ENCODE measurements at places on chromosomes 2 and 18.
A peak's percentile ranks its signal among the peaks of the same experiment; 100 is the strongest.

- DNase-seq = no peak
These were observed 30.0 kb downstream of the TBC1D8 start for GRCh38 chr2:101121174-101121573.

DNA sequence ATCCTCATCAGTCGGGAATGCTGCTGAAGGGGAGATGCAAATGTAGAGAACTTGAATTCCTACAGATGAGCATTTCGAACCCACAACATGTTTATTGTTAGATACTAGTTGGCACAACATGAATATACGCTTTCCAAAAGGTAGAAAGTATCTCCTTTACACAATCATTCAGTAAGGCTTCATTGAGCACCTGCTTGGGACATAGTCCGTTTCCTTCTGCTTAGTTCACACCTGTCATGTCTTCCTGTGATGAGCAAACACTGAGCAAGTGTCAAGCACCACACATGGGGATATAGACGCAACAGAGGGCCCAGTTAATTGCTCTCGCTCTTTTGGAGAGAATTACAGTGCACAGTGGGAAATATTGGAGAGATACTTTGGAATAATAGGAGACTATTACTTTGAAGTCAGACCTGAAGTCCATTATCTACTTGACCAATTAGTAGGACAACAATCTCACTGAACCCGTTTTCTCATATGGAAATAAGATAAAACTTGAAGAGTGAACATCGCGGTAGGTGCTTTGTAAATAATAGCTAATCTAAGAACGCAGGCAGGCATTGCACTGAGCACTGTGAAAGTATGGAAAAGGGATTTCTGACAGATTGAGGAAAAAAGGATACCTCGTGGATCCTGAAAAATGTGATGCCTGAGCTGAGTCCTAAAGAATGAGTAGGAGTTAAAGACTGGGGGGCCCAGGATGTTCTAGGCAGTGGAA, 1.2 kb downstream of the CPSF3 start:
- no peak for DNase-seq

GRCh38 chr2:60350791-60351190, 202.7 kb downstream of the BCL11A start:
- DNase-seq = no peak

- DNase-seq = peak; percentile 40
These were observed at the start of gene MAPRE3 for GRCh38 chr2:26970244-26970927. Gene MAPRE3, plus strand, starts transcription at chr2:26970637. Its CDS starts 51,582 bp downstream, at chr2:27022219.

DNA sequence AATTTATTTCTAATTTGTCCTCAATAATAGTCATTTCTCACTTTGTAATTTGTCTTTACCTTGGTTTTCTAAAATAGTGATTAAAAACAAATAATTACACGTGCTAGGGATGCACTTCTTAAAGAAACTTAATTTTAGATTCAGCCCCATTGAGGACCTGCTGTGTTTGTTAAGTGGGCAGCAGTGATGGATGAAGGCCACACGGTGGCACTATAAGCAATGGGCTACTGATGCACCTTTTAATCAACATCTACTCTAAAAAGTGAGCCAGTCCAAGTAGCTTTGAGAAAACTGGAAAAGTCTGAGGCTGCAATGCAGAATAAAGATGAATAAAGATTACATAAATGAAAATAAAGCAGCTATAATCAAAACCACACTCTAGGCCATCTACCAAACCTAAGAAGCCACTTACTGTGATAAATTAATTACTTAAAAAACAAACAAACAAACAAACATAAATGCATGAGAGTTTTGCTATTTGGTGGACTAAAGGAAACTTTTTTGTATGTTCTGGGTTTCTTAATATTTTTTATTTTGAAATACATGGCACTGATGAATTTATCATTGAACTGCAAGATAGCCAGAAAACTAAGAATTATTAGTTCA, 89.3 kb downstream of the PDE11A start:
- no peak for DNase-seq

DNA sequence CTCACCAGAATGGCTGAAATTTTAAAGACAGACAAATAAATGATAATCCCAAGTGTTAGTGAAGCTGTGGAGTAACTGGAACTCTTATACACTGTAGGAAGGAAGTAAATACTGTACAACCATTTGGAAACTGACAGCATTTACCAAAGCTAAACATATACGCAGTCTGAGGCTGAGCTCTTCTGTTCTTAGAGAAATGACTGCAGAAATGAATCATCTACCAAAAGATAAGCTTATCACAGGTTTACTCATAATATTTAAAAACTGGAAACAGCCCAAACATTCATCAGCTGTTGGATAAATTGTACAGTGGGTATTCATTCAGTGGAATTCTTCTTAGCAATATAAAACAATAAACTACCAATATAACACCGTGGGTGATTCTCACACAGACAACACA, 218.2 kb upstream of the RAB12 start:
- DNase-seq = no peak

- DNase-seq = no peak
These were observed 430.5 kb downstream of the SLC4A3 start for GRCh38 chr2:220057916-220058315.

DNA sequence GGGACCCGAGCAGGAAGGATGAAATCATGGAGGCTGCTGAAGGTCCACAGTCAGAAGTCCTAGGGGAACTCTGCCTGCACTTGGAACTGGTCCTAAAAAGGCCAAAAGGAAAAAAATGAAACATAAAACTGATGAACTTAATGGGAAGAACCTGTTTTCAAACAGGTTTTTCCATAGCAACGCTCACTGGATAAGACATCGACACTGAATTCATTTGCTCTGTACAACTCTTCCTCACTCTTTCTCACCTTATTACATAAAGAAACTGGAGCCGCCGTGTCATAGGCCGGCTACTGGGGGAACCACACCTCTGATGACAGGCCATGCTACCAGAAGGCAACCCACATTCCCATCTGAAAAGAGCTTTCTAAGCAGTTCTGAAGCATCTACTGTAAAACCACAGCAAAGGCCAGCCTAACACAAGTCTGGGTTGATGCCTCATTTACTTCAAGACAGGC, 83.6 kb downstream of the FARSB start:
- no peak for DNase-seq

DNA sequence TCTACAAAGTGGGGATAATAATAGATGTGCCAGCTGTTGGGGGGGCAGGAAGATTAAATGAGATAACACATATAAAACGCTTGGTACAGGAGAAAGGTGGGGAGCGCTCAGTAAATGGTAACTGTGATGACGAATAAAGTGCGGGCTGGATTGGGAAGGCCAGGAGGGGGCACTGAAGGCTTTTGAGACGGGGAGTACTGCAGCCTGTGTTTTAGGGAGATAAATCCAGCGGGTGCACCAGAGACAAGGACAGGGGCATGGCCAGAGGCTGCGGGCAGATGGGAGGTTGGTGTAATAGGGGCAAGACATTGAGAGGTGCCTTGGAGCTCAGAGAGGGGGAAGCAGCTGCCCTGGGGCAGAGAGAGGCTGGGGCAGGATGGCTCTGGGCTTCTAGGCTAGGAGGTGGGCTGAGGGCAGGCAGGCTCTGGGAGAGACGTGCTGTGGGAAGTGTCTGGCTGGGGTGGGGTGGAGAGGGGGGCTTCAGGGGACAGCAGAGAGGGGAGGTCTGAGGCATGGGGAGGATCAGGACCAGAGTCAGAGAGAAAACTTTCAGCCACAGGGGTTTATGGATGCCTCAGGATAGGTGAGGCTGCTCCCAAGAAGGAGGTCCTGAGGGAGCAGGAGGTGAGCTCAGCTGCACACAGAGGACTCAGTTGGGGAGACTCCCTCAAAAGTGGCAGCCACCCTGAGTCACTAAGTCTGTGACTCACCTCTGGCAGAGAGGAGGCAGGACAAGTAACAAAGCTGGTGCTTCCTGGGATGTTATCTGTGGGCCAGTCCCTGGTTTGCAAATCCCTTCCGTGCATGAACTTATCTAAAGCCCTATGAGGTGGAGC, 18.8 kb downstream of the TEX44 start:
- DNase-seq = peak; percentile 44

- no peak for DNase-seq
These were observed 14.6 kb downstream of the NBAS start for GRCh38 chr2:15546297-15547098.

DNA sequence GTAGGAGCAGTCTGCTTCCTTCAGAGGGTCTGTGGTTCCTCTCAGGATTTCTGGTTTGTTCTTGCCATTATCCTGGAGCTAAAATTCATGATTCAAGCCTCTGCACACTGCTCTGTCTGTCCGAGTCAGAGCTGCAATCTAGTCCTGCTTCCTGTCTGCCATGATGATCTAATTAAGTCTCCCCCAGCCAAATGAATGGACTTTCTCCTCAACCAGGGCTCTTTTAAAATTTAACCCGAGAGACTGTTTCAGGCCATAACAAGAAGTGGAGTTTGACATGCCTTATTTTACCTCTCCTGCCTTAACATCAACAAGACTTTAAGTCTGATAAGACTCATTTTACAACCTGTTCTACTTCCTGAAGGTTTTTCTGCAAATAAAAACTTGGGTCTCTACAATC, 1009.6 kb upstream of the DDX18 start:
- no peak for DNase-seq

- no peak for DNase-seq
These were observed 164.6 kb downstream of the GULP1 start for GRCh38 chr2:188456114-188456909.

DNA sequence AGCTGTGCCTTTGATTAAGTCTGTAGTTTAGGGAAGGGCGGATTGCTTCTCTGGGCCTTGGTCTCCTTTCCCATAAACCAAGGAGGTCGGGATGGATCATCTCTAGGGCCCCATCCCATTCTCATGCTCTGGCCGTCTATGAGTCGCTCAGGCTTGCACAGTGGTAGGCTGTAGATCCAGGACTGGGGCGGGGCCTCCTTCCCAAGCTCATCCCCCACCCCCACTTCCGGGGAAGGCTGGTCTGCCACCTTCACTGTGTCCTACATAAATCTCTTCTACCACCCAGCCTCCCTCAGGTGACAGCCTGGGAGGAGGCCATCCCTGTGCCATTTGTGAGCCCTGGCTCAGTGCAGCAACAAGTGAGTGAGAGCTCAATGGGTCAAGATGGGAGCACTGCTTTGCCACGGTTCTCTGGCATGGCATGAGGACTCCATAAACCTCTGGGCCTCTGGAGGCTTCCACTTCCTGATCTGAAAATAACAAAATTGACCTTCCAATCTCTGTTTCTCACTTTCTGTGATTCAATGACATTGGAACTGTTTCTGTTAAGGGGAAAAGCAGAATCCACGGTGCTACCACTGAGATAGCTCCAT, 68.5 kb downstream of the SUMO1 start:
- DNase-seq = no peak

DNA sequence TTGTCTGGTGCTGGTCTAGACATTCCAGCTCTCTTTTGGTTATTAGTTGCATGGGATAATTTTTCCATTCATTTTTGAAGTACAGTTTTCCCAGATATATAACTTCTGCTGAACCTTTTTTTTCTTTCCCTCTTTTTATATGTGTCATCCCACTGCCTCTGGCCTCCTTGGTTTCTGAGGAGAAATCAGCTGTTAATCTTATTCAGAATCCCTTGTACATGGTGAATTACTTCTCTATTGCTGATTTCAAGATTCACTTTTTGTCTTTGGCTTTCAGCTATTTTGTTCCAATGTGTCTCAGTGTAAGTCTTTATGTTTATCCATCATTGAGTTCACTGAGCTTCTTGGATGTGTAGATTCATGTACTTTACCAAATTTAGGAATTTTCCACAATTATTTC, 99.7 kb downstream of the ARHGEF4 start:
- DNase-seq = no peak

DNA sequence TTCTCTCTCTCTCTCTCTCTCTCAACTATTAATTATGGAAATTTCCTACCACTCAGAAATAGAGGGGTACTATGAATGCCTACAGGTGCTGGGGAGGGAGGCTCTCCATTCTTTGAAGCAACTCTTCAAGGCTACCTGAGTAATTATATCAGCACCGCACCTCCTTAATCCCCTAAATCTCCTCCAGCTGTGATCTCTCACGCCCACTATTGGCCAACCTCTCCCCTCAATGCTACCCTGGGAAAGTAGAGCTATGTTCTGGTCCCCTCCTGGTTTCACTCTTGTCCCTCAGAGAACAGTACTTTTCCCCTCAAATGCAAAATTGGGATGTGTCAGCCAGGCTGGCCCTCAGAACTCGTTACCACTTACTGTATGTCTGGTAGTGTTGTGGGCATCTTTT, 1.6 kb downstream of the MOCOS start:
- DNase-seq = no peak

DNA sequence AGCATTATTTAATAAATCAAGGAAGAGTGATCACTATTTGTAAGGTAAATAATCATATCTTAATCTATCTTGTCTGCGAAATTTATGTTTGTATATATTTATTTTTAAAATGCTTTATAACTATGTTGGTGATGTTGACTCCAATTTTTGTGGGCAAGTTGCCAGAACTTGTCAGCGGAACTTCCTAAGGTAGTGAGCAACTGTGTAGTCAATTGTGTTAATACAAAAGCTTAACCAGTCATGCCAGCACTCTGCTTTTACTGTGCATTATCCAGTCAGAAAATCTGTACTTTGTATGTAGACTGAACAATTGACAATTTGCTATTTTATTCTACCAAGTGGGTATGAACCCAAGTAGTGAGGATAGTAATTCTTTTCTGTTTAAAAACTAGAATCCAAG, 61.9 kb upstream of the RND3 start:
- no peak for DNase-seq

DNA sequence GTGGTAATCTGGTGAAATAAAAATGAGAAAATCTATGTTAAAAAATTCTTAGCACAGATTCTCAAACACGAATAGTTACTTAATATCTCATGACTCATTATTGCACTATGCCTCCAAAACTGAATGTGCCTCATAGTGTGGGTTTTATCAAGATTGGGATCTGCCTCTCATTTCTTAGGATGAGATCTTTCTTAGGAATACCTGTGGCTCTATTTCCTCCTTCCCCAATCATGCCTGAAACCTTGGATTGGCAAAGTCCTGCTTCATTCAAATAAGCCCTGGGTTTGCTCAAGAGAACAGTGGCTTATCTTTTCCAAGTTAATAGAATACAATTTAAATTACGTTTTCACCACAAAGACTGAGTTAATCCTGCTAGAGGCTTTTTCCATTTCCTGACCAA, 100.3 kb downstream of the DPP10 start:
- DNase-seq = no peak

DNA sequence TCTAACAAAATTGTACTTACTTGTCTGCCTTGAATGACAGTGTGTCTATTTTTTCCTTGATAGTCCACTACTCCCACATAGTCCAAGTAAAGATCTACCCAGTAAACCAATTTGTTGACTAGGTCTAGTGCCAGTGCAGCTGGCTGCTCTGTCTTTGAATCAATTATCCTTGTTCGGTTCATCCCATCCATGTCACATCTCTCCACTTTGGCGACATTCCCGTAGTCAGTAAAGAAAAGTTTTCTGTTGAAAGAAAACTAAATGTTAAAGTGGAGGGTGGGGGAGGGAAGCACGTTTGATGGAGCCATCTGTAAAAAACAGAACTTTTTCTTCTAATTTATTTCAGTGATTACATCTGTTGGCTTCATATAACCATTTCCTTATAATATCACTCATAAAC, 1068.8 kb downstream of the LRP1B start:
- DNase-seq = no peak

- no peak for DNase-seq
These were observed 20.7 kb downstream of the TOGARAM2 start for GRCh38 chr2:29001806-29002205.

GRCh38 chr2:143429932-143430679, 300.9 kb downstream of the ARHGAP15 start:
- DNase-seq = no peak

Data from stimulated activated CD8-positive, alpha-beta memory T cell treated with anti-CD3 and anti-CD28 coated beads, Interleukin-7, amount 100 ng/mL, for 4 hours (primary cell).